ENCODE measurements at places on chromosomes 12 and 14.

DNA sequence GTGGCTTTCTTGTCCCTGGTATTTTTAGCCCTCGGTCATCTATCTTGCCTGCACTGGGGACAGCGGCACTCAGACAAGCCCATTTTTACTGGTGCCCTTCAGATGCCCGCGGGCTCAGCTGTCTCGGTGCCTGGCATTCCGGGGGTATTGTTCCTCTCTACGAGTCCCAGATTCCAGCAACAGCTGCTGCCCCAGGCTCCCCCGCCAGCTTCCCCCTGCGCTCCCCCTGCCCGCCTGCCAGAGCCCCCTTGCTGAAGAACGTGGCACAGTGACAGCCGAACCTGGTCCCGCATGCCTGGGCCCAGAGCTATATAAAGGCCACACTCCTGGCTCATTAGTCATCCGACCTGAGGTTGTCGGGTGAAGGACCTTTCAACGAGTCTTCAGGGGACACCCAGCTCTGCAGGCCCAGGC, 10.9 kb upstream of the MYL2 start:
- no peak for DNase-seq

GRCh38 chr12:13088496-13088895, 15.0 kb downstream of the GSG1 start:
- DNase-seq: no peak

DNA sequence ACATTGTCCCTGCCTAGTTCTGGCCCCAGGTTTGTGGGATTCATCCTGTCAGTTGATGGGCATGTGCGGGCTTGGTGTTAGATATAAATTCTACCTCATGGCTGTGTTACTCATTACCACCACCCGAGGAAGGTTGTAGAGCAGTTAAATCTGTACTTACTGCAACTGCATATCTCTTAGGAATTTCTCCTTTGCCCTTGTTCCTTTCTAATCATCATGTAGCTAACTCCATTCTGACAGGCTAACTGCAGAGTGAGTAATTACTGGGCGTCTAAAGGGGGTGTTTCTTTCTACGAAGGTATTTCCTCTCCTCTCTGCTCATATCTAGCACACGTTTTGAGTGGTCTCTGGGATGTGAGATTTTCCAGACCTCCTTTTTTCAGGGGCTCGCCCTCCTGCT, 1076.7 kb downstream of the TMTC2 start:
- DNase-seq: peak; percentile 6

DNA sequence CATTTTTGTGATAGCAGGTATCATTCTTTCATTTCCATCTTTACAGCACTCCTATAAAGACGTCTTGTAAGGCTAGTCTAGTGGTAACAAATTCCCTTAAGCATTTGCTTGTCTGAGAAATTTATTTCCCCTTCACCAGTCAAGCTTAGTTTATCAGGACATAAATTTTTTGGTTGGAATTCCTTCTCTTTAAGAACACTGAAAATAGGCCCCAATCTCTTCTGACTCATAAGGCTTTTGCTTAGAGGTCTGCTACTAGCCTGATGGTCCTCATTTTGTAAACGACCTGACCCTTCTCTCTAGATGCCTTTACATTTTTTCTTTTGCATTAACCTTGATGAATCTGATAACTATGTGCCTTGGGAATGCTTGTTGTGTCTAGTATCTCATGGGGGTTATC, 20.3 kb downstream of the OLR1 start:
- DNase-seq: no peak

DNA sequence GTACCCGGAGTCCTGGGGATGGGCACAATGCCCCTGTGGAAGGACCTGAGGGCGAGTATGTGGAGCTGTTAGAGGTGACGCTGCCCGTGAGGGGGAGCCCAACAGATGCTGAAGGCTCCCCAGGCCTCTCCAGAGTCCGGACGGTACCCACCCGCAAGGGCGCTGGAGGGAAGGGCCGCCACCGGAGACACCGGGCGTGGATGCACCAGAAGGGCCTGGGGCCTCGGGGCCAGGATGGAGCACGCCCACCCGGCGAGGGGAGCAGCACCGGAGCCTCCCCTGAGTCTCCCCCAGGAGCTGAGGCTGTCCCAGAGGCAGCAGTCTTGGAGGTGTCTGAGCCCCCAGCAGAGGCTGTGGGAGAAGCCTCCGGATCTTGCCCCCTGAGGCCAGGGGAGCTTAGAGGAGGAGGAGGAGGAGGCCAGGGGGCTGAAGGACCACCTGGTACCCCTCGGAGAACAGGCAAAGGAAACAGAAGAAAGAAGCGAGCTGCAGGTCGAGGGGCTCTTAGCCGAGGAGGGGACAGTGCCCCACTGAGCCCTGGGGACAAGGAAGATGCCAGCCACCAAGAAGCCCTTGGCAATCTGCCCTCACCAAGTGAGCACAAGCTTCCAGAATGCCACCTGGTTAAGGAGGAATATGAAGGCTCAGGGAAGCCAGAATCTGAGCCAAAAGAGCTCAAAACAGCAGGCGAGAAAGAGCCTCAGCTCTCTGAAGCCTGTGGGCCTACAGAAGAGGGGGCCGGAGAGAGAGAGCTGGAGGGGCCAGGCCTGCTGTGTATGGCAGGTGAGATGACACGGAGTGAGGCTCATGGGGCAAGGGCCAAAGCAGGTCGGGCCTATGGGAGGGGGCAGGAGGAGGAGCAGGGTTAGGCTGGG, 4.5 kb downstream of the ARHGEF40 start:
- no peak for DNase-seq

DNA sequence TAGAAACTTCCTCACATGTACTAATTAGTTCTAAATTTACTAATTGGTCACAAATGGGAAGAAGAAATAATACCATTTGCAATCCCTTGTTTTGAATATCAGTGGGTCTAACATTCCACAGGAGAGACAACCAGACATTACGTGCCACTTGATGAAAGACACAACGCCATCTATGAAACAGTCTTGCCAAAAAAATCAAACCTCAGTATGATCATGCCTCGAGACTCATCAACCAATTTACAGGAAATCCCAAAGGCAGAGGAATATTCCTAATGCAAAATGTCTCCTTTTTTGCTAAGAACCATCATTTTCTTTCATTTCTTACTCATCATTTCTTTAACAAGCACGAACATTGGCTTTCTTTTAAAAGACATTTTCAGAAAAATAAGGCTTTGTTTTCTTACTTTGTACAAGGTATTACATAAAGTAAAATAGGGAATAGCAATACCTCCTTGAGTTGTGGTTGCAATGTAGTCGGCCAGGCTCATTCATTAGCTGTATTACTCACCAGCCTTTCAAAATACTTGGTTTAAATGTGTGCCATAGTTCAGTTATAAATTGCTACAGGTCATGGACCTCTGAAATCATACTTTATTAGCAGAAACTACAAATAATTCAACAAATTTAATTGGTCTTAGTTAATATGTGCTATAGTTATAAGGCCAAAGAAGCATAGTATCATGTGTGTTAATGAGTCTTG, 436.2 kb upstream of the FLRT2 start:
- DNase-seq: no peak

- no peak for DNase-seq
Observed at GRCh38 chr14:71122866-71123565, 215.8 kb downstream of the PCNX1 start.

GRCh38 chr12:38934686-38935085, 29.3 kb upstream of the CPNE8 start:
- DNase-seq: no peak

DNA sequence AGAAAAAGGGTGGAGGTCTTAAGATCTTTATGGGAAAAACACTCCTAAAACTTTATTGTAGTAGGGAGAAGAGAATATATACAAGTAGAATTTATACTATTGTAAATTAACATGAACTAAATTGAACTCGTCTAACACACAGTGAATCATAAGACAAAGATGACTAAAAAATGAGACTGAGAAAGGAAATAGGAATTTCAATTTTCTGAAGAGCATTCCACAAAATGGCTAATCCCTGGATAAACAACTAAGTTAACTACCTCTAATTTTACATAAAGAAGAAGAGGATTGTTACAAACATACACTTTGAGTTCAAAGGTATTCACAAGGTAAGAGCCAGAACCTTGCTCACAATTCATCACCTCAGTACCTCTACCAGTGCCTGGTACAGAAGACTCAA, 2.0 kb downstream of the MAP4K5 start:
- no peak for DNase-seq

DNA sequence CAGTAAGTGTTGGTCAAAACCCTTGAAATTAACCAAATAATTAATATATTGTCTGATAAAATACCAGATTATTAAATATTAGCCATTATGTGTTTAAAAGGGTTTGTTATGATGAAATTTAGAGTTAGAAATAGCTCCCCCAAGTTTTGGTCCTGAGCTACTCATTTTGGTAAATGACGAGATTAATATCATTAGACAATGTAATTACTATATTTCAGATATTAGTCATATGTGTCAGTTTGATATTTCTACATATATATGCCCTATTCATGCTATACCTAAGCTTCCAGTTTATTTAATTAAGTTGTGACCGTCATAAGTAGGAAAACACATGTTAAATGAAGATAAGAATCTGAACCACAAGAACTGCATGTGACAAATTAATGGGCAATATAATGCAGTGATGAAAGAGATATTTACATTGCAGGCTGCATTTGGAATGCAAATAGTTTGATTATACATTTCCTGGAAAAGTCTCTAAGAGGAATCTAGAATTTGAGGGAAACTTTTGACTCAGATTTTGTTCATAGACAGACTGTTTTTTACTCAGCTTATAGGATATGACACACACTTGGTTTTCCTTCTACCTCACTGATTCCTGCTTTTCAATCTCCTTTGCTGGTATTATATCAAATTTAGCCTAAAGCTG, 70.5 kb downstream of the TBC1D30 start:
- no peak for DNase-seq

DNA sequence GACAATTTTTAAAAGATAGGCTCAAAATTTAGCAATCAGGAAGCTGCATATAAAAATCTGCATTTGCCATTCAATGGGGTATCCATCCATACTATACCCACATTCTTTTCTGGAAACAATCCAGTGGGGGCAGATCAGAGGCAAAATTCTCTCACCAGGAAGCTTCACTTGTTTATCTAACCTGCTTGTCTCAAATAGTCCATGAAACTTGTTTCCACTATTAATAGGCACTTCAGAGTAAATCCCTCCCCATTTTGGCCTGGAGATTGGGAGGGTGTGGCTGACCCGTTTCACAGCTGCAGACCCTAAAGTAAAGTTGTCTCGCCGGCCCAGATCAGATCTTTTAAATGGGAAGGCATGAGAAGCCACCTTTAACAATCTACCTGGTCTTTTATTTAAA, 139.4 kb upstream of the CPNE8 start:
- no peak for DNase-seq

- no peak for DNase-seq
Observed at GRCh38 chr14:104157016-104157928, 18.9 kb downstream of the KIF26A start.

DNA sequence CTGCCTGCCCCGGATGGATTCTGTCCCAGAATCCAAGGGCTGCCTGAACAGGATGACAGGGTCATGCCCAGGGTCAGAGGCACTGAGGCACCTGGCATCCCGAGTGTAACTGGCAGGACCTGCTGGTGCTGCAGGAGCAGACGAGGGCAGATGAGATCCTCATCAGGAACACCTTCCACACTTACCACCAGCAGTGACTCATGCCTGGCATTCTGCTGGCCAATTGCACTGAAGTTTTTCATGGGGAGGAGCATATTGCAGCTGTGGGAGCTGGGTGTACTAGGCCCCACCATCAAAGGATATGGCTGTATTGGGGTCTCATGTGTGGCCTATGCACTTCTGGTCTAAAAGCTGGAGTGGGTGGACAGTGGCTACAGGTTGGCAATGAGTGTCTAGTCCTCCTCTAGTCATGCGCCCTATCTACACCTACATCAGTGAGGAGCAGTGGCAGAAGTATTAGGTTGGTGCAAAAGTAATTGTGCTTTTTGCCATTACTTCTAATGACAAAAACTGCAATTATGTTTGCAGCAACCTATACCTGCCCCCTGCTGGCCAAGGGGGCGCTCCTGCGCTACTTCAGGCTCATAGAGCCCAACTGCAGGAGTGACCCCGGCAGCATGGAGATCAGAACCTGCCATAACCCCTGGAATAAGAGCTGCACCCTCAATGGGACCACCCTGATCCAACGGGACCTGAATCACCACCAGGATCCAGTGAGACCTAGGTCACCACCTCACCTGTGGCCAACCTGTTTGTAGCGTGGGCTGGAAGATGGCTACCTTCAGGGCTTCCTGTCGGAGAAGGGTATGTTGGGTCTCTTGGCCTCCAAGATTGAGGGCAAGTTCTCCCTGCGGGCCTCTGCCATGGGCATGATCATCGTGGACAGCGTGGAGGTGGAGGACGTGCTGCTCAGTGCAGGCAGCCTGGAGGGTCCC, 8.0 kb upstream of the C12orf42 start:
- DNase-seq: peak; percentile 23

- no peak for DNase-seq
Observed at GRCh38 chr12:88662961-88663360, 82.7 kb upstream of the KITLG start.

- DNase-seq: no peak
Observed at GRCh38 chr14:64298773-64299172, 4.6 kb upstream of the ESR2 start.

DNA sequence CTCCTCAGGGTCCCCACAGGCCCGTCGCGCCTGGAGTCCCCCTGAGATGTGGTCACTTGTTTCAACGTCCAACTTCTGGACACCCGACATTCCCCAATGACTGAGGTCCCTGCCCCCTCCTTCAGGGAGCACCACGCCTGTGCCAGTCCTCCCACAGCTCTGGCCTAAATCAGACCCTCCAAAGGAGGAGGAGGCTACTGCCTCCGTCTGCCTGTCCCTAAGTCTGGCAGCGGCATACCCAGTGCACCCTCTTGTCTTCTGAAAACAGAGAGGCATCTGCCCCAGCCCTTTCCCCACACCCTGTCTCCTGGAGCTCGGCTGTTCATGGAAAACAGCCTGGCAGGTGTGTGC, 46.2 kb downstream of the TESC start:
- DNase-seq: no peak

Measured in HEK293T (cell line).